K562 (cell line): ENCODE measurements at places on chromosomes 12 and 14.
A peak's percentile ranks its signal among the peaks of the same experiment; 100 is the strongest.

DNA sequence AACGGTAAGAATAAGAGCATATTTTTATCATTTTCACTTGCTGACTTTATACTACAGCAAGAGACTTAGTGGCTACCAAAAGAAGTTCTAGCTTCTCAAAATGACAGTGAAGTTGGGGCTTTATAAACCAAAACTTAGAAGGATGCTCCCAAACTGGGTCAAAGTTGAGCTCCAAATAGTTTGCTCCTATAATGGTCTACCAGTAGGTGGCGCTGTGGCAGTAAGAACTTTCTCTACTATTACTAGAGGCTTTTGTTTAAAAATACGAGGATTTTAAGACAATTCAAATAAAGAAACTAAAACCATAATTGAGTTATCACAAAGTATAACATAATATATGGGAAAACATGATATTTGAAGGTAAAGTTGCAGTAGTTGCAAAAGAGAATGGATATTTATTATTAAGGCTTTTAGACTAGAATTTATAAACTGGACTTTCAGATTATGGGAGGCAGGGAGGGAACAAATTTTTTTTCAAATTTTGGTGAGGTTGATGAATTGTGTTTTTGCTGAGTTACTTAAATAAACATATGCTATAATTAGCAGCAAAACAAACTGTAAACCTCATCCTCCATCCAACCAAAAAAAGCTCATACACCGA, 75.0 kb downstream of the TGFB3 start:
- DNase-seq, result peak; percentile 45

DNA sequence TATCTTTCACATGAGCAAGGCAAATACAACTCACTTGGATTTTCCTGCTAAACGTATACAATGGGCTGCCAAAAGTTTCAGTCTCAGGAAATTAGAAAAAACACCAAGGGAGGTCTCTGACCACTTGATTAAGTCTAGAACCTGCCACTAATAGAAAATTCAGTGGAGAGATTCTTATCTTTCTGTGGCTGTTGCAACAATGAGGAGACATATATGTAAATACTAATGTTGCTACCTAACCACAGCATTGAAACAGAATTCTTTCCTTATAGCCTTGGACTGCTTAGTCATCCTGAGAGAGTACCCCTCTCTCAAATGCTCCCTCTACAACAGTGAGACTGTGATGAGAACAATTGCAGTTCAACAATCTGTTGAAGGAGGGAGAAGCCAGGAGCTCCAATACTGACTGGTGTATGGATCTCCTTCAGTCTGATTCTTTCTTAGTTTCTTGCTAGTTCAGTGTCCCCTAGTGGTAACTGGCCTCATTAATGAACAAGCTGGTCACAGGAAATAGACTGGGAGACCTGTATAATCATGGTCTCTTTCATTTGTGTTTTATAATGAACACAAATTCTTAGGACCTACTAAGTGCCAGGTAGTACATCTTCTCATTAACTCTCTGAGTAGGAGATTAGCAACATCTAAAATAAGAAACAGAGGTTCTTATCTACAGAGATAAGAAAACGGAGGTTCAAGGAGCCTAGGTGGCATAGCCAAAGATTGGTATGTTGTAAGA, 164.5 kb downstream of the SLC38A4 start:
- DNase-seq, result no peak

DNA sequence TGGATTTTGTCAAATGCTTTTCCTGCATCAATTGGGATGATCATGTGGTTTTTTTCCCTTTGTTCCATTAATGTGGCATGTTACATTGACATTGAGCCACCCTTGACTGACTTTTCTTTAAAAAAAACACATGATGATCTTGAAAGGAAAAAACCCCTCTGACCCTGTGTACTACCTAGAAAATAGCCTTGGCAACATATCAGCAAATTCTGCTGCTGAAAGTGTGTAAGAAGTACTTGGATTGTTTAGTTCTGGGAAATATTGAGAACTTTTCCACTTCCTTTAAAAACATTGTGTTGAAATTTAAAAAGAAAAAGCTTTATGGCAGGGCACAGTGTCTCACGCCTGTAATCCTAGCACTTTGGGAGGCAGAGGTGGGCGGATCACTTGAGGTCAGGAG, 20.7 kb downstream of the ACACB start:
- no peak for DNase-seq

GRCh38 chr12:21301-22189, 45.0 kb upstream of the IQSEC3 start:
- DNase-seq, result no peak

DNA sequence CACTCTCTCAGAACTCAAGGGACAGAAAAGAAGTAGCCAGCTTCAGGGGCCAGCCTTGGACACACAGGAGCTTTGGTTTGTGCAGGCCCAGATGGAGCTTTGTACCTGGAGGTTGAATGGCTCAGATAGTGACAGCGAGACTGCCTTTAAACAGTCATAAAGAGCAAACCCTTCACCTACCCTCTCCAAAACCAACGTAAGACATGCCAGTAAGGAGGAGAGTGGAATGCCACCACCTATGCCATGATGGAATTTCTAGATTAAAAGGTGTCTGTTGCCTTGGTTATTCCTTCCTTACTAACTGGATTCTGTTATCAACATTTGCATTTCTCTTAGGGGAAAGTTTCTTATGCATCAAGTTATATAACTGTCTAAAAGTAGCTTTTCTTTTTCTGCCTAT, 98.1 kb downstream of the EML1 start:
- no peak for DNase-seq

GRCh38 chr12:115946092-115946491, 331.4 kb downstream of the MED13L start:
- DNase-seq, result no peak

- no peak for DNase-seq
These were observed 13.1 kb downstream of the DACT1 start for GRCh38 chr14:58650857-58651256.

- DNase-seq, result no peak
These were observed 24.1 kb upstream of the NRDE2 start for GRCh38 chr14:90355540-90356518.

- peak; percentile 18 for DNase-seq
These were observed 15.8 kb upstream of the CPNE8 start for GRCh38 chr12:38921025-38921677.

DNA sequence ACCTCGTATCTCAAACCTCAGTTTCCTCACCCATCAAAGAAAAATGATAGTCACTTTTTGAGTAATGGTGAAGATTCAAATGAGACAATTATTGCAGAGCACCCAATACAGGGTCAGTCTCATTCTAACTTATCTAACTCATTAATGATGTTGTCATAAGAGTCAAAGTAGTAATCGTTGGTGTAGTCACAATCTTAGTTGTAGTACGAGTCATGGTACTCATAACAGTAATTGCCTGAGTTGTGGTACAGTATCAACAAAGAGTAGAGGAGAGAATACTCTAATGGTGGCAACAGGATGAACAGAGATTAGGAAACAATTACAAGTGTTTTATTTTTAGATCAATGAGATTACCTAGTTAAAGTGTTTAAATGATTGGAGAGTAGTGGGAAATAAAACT, 93.6 kb upstream of the TMTC2 start:
- DNase-seq, result no peak

DNA sequence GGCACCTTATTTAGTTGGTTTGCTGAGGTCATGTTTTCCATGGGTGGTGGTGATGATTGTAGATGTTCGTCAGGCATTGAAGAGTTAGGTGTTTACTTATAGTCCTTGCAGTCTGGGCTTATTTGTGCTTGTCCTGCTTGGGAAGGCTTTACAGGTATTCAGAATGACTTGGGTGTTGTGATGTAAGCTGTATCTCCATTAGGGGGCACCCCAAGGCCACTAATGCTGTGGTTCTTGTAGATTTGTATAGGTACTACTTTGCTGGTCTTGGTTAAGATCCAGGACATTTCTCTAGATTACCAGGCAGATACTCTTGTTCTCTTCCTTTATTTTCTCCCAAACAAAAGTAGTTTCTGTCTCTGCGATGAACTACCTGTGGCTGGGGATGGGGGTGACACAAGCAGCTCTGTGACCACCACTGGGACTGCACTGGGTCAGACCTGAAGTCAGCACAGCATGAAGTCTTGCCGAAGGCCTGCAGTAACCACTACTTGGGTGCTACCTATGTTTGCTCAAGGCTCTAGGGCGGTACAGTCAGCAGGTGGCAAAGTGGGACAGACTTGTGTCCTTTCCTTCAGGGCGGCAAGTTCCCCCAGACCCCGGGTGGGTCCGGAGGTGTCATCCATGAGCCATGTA, 35.8 kb upstream of the FBXO33 start:
- no peak for DNase-seq

DNA sequence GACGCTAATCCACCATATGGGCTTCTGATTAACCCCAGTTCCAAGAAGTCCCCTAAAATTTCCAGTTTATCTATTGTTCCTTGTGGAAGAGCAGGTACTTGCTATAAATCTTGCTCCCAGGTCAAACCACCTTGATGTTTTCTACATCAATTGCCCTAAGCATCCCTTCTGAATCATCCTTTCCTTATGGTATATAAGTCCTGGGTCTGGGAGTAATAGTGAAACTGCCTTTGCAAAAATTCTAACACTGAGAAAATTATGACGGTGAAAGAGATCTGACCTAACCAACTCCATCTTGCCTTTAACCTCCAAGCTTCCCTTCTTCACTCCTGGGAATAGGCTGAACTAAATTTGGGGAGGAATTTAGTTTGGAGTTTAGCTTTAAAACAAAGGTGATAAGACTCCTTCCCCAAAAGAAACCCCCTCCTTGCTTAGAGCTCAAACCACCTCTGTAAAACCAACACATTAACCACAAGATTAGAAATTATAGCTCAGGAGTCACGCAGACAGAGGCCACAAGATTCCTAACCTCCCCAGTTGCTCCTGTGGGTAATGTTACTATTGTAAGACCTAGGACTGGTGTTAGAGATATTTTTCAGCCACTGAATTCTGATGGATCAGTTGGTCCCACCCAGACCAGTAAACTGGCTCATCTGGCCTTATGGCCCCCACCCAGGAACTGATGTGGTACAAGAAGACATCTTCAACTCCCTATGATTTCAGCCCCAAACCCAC, 33.8 kb upstream of the DTX1 start:
- no peak for DNase-seq

- DNase-seq, result peak; percentile 86
These were observed 1.4 kb upstream of the FOS start for GRCh38 chr14:75277008-75277814.

GRCh38 chr12:57342207-57342691, 88.6 kb downstream of the R3HDM2 start:
- DNase-seq, result peak; percentile 15

DNA sequence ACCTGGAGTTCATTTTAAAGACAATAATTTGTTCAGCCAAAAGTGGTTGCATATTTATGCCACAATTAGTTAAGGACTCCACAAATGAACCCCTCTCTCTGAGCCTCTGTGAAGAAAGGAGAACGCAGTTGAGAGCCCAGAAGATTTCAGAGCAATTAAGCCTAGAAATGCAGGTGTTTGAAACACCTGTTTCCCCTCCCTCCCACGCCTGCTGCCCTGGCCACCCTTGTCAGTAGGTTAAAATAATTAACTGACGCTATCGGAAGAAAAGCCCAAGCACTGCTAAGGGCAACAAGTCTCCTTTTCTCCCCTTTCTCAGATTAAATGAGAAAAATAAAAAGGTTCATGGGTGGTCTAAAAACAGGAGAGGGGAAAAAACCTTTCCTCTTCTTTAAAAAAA, 99.2 kb downstream of the PPM1A start:
- DNase-seq, result no peak

- peak; percentile 61 for DNase-seq
These were observed 156.8 kb downstream of the KCNA5 start for GRCh38 chr12:5200278-5201087.

- no peak for DNase-seq
These were observed 5.0 kb downstream of the FANCM start for GRCh38 chr14:45140661-45141187.

- DNase-seq, result no peak
These were observed 179.3 kb upstream of the GZMB start for GRCh38 chr14:24813089-24813815.

DNA sequence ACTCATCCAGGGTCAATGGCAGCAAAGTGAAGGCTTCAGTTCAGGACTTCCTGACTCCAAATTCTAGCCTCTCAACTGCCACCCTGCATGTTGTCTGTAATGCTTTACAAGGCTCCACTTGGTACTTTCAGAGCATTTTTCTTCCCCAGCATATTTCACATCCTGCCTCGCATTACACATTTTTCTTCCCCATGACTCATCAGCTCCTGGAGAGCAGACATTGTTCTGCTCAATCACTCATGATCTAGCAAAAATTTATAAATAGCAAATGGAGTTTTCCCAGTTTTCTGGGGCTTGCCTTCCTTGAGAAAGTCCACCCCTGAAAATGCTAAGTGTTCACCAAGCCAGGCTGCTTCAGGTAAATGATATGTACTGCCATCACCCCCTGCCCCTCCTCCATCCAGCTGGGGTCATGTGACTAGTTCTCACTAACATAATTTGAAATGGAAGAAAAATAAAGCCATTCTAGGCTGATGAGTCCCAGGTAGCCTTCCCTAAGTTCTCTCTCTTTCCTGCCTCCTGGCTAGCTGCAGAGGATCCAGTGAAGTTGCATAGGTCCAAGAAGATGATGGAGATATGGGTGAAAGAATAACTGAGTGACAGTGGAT, 69.4 kb downstream of the ARMH4 start:
- peak; percentile 18 for DNase-seq
